ENCODE measurements at places on chromosomes 6 and 20.

DNA sequence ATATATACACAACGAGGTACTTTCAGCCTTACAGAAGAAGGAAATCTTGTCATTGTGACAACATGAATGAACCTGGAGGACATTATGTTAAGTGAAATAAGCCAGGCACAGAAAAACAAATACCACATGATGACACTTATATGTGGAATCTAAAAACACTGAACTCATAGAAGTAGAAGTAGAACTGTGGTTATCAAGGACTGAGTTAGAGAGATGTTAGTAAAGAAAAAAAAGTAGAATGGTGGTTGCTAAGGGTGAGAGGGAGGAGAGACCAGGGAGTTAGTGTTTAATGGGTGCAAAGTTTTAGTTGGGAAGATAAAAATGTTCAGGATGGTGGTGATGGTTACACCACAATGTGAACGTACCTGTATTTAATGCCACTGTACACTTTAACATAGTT lies 4.8 kb upstream of the STX11 start:
- no peak for DNase-seq

- no peak for DNase-seq
These were observed 433.7 kb downstream of the MAFB start for GRCh38 chr20:40255365-40255764.

- no peak for DNase-seq
These were observed 50.6 kb upstream of the FBXO30 start for GRCh38 chr6:145865175-145865574.

- DNase-seq = no peak
These were observed 23.5 kb downstream of the TOX2 start for GRCh38 chr20:43938017-43938655.
